ENCODE measurements at places on chromosomes 6 and 20.
A peak's percentile ranks its signal among the peaks of the same experiment; 100 is the strongest.

- DNase-seq: no peak
These were observed 77.5 kb downstream of the PSMG4 start for GRCh38 chr6:3336066-3336786.

- DNase-seq: no peak
These were observed 14.2 kb downstream of the FARS2 start for GRCh38 chr6:5275497-5275896.

DNA sequence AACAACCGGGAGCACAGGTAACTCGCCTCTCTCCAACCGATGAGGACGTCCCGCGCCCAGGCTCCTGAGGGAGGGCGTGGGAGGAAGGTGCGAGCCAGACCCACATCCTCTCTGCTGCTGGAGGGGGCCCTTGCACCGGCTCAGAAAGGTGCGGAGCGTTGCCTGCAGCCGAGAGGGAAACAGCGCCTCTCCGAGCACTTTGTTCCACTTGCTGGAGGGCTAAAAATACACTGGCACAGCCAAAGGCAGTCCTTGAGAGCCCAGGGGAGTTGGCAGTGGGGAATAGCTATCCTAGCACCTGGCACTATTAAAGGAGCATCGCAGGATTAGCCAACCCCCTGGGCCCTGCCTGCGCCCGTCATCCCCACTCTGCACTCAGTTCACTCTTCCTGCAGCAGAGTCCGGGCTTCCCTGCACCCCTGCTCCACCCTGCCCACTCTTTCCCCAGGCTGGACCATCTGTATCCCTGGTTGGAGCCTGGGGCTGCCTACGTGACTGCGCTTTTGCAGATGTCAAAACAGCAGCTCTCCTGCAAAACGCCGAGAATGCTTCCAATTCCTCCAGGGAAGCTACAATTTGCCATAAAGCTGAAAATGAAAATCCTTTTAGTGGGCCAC lies 108.9 kb downstream of the SNX5 start:
- DNase-seq: no peak

GRCh38 chr6:155080881-155081845 lies 86.0 kb downstream of the TIAM2 start:
- DNase-seq: no peak

DNA sequence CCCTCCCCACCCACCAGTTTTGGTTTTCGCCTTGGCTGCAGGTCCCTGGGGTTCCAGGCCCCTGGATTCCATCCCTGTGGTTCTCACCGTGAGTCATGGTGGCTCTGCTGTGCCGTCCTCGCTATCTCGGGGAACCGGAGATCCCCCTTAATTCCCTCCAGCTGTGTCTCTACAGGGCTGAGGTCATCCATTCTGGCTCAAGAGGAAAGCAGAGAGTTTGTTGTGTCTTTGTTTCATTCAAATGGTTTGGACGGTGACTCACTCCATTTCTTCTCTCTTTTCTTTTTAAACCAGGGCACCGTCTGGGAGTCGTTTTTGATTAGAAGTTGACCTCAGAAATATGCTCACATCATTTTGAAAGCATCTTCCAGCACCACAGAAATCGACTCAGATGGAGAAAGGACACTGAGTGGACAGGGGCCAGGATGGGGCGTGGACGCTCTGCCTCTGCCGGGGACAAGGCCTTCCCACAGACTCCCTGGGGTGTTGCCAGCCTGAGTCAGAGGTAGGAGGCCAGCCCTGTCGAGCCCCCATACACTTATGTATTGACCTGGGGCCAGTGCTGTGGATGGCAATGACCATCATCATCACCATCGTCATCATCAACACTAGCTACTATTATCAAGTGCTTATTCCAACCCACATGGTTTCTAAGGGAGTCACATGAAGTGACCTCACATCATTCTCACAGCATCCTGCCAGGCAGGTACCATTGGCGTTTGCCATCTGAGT lies 176.2 kb downstream of the NFATC2 start:
- peak; percentile 92 for DNase-seq

DNA sequence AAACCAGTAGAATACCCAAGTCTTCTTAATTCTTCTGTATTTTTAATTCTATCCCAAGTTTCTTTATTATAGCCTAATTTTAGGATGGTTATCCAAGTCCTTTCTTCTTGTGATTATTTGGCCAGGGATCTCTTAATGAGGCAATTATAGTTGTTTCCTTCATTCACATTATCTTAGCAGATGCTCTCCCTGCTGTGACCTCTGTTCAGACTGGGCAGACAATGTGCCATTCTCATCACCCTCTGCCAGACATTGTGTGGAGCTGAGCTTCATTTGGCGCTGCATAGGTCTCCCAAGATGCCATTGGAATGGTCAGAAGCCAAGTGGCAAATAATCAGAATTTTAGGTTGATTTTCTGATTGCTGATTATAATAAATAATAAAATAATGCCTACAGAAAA lies 79.4 kb downstream of the LIN28B start:
- no peak for DNase-seq

GRCh38 chr6:49406250-49406970 lies 56.6 kb downstream of the MMUT start:
- no peak for DNase-seq

DNA sequence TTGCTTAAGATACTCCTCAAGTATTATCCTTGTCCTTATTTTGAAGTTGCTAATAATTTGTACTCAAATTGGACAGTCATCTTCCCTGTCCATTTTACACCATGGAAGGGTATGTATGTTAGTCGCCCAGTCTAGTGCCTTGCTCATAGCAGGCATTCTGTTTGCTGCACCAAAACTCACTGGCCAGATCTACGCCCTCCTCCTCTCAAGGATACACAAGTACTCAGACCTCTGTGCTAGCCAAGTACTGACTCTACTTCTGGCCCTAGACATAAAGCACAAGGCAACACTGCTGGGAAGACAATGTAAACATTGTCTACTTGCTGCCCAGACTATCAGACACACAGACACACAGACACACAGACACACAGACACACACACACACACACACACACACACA lies 57.7 kb downstream of the DNAAF9 start:
- no peak for DNase-seq

DNA sequence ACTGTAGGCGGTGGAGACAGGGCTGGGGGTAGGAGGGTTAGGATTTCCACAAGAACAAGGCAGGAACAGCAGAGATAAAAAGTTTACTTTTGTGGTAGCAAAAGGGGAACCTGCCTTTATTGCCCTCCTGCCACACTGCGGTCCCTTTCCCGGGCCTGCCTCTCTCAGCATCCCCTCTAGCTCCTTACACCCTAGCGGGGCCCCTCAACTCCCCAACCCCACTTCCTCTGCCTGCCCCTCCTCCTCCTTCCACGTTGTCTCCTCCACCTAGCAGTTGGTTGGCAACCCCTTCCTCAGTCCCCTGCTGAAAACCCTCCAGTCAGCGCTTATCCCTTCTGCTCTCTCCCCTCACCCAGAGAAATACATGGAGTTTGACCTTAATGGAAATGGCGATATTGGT lies 714 bp downstream of the AIF1 start:
- no peak for DNase-seq

GRCh38 chr6:164107297-164107995 lies 692.9 kb downstream of the QKI start:
- DNase-seq: no peak

DNA sequence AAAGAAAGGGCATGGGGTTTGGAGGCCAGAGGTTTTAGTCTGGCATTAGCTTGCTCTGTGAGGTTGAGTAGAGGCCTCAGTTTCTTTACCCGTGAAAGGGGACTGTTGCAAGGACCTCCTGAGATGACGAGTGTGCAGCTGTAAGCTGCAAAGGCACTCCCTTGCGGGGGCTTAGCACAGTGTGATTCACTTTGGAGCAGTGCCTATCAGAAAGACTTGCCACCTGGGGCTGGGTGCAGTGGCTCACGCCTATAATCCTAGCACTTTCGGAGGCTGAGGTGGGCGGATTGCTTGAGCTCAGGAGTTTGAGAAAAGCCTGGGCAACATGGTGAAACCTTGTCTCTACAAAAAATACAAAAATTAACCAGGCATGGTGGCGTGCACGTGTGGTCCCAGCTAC lies 7.5 kb upstream of the BAK1 start:
- no peak for DNase-seq

DNA sequence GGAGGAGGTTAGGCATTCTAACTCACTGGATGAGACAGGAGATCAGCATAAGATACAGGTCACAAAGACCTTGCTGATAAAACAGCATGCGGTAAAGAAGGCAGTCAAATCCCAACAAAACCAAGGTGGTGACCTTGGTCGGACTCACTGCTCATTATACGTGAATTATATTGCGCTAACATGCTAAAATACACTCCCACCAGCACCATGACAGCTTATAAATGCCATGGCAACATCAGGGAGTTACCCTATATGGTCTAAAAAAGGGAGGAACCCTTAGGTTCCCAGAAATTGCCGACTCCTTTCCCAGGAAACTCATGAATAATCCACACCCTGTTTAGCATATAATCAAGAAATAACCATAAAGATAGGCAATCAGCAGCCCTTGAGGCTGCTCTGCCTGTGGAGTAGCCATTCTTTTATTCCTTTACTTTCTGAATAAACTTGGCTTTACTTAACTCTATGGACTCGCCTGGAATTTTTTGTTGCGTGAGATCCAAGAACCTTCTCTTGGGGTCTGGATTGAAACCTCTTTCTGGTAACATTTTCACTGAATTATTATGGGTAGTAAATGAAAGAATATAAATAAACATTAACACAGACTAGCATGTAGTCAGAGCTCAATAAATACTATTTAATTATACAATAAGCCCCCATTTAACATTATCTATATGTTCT lies 3.0 kb upstream of the LAMA4 start:
- no peak for DNase-seq

DNA sequence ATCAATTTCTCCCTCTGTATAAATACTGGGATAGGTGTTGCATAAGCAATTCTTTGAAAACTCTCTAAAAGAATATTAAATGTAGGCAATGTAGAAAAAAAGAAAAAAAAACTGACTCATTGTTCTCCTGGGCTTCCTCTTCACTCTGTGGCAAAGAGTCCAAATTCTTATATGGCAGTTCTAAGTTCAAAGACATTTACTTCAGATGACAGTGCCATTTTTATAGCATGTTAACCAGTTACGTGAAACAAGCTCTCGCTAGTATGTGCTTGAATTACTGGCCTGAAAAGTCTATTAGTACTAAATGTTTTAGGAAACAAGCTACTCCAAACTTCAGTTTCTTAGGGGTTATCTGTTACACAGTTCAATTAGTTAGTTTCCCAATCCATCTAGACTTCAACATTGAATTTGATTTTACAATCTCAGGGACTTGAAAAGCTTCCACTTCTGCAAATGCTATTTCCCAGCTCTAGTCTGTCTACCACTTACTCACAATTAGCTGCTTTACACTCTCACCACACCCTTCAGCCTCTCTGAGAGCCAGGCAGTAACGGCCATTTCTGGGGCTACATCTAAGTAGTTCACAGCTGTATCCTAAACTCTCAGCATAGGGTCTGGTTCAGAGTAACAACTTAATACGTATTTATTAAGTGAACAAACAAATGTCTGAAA lies 100.4 kb downstream of the OGFRL1 start:
- DNase-seq: no peak

DNA sequence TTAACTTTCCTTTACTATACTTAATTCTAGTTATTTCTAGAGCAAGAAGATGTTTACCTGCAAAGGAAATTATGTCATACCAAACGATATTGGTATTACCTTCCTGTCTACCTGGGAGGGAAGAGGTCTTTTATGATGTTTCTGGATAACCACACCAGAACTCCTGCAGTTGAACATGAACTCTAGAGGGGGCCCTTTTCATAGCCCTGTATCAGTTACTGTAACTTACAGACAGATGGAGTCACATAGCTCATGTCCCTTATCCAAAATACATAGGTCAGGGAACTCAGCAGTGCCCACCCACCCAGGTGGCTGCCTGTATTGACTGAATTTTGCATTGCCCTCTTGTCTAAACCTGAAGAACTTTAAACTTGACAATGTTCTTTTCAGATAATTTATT lies 35.1 kb upstream of the MYL9 start:
- no peak for DNase-seq

DNA sequence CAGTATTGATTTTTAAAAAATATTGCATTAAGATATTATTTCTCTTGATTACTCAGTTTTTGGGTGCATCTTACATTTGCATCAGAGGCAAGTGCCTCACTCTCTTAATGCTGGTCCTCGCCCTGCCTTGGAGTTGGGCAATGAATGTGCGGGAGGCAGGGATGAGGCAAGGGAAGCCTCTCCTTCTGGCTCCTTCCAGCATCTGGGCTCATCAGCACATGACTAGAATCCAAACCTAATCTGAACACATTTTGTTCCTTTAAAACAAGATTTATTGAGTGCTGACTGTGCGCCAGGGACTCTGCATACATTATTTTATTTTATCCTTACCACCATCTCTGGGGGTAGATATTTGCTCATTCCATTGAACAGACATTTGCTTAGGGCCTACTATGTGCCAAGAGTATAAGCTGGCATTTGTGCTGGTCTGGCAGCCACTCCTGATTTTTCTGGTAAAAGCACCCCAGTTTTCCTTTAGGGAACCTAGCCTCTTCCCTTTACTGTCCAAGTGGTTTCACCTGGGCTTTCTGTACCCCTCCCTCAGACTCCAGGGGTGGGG lies 71.9 kb upstream of the ZNFX1 start:
- no peak for DNase-seq

DNA sequence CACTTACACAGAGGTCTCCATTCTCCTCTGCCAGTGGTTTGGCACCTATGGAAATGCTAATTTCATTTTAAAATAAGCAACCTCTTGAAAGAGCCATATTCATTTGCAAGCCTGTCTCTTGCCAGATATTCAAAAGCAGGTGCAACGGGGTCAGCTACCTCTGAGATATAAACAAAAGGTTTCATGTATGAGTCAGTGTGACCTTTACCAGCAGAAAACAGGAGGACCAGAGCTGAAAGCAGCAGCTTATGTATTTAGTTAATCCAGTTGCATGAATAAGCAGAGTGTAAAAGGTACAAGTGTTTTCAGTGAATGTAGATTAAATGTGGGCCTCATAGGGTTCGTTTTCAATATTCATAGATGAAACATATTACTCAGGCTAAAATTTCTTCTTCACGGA lies 56.0 kb downstream of the TENT5A start:
- no peak for DNase-seq

DNA sequence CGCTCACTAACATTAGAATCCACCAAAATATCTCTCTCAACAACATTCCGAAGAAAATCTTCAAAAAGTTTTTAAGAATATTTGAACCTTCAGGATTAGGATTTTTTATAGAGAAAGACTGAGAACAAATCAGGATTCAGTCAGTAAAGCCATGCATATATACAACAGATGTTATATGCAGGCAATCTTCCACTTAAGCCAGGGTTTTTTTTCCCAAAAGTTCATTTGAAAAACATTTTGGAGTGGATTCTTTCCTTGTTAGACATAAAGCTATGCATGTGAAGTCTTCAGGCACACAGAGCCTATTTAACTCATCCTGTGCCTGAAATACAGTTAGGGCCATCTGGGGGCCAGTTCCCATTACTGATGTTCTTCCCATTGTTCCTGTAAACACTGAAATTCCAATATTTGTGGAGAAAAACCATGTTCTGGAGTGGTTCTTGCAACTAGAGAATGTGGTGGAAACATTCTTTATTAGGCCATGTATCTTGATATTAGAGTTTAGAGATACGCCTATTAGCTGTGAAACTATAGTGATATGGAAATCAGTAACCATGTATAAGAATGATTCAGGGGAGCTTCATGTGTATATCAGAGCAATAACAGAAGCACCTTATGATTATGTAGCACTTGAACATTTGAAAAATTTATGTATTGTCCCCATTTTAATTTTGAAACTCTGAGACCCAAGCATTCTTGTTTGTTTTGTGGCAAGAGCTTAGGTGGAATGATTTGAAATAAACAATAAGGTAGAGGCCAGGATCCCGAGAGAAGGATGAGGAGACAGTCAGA lies 61.7 kb downstream of the PLEKHG1 start:
- no peak for DNase-seq

Measured in hepatic stellate cell (primary cell).